A549 treated with CORT108297 at 1 μM for 4 hours (cell line): ENCODE measurements at places on chromosomes 7 and 10. TPM values are rescaled to one million over a fixed set of nuclear protein-coding genes. Genes with fewer than 3 reads are reported as not detected.

Gene LIPN
- total RNA-seq = not detected in 5 replicates

Gene SFRP4
- total RNA-seq = 3.3 to 4.1 TPM (median 3.7 TPM) in 5 replicates

Gene NPC1L1
- 0.01 to 0.08 TPM (median 0.06 TPM) in 5 replicates for total RNA-seq

Gene GIMAP5
- total RNA-seq = 0.14 TPM in 1 of 5 replicates, not detected in the others

Gene LRRC18
- not detected in 5 replicates for total RNA-seq

Gene PUS7
- 22.9 to 34.7 TPM (median 25.6 TPM) in 5 replicates for total RNA-seq
